ENCODE measurements at places on chromosomes 2 and 18. TPM values are rescaled to one million over a fixed set of nuclear protein-coding genes. Genes with fewer than 3 reads are reported as not detected.

DNA sequence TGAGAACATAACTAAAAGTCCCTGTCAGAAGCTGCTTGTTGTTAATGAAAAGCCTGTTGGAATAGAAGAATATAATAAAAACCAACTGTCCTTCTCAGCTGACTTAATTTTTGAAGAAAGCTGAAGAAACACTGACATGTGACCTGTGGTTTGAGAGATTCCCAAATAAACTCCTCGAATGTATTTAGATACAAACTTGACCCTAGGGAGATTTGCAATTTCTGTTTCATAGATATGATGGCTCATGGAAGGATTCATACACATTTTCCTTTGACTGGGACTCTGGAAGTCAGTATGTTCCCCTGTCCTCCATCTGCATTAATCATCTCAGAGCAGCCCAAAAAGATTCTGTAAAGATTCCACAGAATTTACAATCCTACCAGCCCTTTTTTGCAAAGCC, 195.1 kb downstream of the TMEM247 start:
- no peak for DNase-seq

DNA sequence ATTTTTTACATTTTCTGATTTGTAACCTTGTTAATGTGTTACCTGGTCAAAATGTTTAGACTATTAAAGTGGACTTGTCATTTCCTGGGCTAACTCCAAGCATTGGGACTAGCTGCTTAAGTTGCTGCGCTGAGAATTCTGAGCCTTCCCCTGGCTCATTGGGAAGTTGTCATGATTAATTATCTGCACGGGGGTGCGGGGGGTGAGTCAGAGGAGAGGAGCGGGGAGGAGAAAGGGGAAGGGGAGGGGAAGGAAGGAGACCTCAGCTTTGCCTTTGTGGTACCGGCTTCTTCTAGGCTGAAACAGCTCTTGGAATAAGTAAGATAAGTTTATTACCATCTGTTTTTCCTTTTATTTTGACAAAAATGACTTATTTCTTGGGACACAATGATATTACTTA, 52.9 kb upstream of the APCDD1 start:
- no peak for DNase-seq

GRCh38 chr2:200635251-200635650, 49.4 kb downstream of the AOX1 start:
- no peak for DNase-seq

- peak; percentile 89 for DNase-seq
Measured at GRCh38 chr2:177165721-177166711, 46.6 kb upstream of the HNRNPA3 start.

PER2 gene
- 3.1 TPM for total RNA-seq

GRCh38 chr2:224584111-224584784, 915 bp downstream of the CUL3 start:
- DNase-seq: peak; percentile 50

ANKRD30BL gene
- not detected for total RNA-seq

DNAH7 gene
- total RNA-seq: 1.4 TPM
